ENCODE measurements at places on chromosomes 2 and 18.
A peak's percentile ranks its signal among the peaks of the same experiment; 100 is the strongest.

DNA sequence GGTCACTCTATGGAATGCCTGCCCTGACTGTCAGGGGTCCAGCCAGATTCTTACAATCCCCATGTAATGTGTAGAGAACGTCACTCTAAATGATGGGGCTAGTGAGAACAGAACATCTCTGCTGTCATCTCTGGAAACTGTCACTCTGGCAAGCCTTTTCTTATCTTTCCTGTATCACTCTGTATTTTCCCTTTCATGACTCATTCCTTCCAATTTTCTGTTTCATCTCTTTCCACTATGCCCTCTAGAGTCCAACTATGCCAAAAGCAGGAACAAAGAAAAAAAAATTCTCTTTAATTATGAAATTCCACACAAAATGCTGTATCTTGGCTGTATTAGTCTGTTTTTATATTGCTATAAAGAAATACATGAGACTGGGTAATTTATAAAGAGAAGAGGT, 608.8 kb downstream of the ADCYAP1 start:
- DNase-seq = no peak

DNA sequence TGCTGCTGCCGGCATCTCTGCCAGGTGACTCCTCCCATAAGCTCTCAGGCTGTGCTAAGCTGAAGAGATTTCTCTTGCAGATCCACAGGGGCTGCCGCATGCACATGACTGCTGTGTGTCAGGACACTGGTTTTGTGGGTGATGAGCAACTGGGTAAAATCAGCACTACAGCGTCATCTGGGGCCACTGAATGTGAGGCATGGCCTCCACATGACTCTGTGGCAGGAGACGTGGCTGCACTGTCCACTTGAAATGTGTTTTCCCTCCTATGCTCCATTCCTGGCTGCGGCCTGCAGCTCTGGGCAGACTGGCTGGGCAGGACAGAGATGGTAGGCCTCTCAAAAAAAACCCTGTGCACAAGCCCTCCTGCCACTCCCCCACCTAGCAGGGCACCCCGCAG, 63.6 kb downstream of the MARCO start:
- DNase-seq = no peak

DNA sequence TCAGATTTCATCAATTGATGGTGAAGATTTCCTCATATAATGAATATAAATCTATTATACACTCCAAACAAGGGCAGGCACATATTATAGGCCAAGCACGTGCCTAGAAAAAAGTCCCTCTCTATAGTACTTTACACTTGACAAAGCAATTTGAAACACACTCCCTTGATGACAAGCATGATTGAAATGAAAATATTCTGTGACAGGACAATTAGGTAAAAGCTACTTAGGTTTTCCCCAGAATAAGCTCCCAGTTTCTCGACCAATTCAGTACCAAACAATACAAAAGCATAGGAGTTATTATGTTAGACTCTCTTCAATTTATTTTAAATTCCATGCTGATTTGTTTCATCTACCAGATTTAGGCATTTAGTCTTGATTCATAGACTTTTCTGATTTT, 47.7 kb downstream of the CCDC68 start:
- no peak for DNase-seq

GRCh38 chr2:4673025-4673489, 969.7 kb downstream of the DCDC2C start:
- peak; percentile 93 for DNase-seq

Data from SHP77 treated with DMSO at 0.1 percent for 48 hours (cell line).